ENCODE measurements at places on chromosomes 13 and 19.

- no peak for DNase-seq
These were observed 28.2 kb downstream of the ELL start for GRCh38 chr19:18493440-18494266.

- no peak for DNase-seq
These were observed 19.5 kb upstream of the ARL11 start for GRCh38 chr13:49608651-49609331.

DNA sequence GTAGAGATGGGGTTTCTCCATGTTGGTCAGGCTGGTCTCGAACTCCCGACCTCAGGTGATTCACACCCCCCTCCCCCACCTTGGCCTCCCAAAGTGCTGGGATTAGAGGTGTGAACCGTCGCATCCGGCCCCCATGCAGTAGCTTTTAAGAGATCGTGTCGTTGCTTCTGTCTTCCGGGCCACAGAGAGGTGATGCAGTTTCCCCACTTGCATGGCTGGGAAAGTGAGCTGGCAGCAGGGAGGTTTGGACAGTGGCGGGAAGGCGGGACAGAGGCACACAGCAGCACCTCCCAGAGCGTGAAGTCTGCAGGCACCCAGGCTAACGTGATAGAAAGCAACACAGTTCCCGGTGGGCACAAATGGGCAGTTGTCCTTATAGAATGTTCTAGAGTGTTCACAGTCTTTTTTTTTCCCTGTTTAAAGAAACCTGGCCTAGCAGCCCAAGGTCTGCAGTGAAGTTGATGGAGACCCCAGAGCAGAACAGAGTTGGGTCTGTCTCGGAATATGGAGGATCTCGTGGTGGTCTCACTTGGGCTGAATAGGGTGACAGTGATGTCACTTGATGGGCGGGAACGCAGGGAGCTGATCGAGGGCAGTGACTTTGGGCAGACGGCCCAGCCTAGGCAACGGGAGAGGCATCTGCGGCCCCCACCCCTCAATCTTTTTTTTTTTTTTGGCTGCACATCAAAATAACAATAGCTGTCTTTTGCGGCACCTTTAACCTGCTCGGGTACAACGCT, 4.9 kb downstream of the UHRF1 start:
- peak; percentile 20 for DNase-seq

DNA sequence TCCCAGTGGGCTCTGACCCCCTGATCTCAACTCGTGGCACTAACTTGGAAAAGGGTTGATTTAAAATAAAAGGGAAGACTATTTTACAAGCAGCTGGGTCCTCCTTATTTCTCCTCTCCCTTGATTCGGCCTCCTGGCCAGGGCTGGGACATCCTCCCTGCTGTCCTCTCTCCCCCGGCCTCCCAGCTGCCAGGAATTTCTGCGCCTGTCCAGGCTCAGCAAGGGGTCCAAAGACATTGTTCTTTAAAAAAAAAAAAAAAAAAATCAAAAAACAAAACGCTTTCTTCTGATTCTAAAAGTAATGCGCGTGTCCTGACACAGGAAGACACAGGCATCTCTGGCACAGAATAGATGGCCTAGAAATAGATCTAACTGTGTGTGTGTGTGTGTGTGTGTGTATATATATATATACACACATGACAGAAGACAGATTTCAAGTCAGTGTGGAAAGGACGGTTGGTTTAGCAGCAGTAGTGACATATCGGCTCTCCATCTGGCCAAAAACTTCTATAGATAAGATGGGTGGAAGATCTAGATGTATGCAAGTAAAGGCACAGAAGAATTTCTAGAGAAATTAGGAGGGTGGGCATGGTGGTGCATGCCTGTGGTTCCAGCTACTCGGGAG, 12.3 kb upstream of the LENG8 start:
- no peak for DNase-seq

GRCh38 chr19:33290956-33291622, 11.2 kb downstream of the CEBPA start:
- DNase-seq = no peak

DNA sequence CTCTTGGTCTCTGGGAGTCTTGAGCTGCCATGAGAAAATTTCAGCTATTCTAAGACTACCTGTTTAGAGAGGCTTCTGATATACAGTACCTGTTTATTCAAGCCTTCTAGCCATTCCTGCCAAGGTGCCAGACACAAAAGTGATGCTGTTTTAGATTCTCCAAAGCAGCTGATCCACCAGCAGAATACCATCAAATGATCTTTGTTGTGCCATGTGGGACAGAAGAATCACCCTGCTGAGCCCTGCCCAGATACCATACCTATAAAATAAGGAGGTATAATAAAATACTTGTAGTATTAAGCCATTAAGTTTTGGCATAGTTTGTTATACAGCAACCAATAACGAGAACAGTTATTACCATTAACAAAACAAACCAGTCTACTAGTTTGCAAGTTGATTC, 14.1 kb upstream of the SOX21 start:
- no peak for DNase-seq

- no peak for DNase-seq
These were observed 32.1 kb upstream of the TCF3 start for GRCh38 chr19:1684573-1684912.

DNA sequence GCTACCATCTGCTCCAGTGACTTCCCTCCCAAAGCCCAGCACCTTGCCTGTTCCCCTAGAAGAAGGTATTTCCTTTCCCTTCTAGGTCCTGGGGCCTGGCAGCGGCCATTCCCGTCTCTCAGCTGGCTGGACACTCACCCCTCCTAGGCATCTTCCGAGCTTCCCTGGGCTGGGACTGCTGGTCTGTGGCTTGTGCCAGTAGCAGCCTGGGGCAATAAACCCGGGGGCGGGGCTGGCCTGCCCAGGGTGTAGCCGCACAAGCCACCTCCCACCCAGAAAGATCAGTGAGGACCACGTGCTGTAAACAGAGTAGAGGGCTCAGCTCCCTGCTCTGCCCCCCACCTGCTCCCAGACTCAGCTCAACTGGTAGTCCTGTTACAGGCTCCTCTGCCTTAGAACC, 15.0 kb downstream of the LIPE start:
- DNase-seq = no peak

- no peak for DNase-seq
These were observed 25.7 kb downstream of the OLFM2 start for GRCh38 chr19:9910625-9911024.

DNA sequence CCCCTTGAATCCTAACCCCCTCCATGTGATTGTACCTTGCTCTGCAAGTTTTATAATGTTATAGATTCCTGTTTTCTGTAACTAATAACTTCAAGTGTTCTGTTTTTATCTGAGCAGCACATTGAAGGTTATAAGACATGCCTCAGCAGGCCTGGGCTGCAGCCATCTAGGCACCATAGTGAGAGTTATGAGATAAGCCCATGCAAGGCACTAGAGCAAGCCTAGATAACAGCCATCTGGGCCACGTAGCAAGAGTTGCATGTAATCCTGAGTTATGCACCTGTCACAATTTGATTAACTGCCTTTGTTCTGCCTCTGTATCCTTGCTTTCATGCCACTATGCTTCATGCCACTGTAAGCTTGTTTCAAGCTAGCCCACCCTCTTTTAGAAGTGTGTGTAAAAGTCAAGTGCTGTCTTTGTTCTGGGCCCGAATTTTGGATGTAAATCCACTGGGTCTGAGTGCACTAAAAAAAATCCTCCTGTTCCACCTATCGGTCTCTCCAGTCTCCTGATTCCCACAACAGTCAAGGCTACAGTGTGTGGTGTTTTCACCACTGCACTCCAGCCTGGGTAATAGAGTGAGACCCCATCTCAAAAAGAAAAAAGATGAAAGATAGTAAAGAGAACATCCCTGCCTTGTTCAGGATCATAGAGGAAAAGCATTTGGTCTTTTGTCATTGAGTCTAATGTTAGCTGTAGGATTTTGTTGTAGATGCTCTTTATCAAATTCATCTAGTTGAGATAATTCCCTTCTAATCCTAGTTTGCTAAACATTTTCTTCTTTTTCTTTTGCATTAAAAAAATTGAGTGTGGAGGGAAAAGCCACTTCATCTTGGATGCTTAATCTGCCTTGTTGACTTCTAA, 16.0 kb upstream of the KBTBD6 start:
- DNase-seq = no peak

- DNase-seq = peak; percentile 84
These were observed 665 bp downstream of the TUBGCP3 start for GRCh38 chr13:112587212-112587763.

DNA sequence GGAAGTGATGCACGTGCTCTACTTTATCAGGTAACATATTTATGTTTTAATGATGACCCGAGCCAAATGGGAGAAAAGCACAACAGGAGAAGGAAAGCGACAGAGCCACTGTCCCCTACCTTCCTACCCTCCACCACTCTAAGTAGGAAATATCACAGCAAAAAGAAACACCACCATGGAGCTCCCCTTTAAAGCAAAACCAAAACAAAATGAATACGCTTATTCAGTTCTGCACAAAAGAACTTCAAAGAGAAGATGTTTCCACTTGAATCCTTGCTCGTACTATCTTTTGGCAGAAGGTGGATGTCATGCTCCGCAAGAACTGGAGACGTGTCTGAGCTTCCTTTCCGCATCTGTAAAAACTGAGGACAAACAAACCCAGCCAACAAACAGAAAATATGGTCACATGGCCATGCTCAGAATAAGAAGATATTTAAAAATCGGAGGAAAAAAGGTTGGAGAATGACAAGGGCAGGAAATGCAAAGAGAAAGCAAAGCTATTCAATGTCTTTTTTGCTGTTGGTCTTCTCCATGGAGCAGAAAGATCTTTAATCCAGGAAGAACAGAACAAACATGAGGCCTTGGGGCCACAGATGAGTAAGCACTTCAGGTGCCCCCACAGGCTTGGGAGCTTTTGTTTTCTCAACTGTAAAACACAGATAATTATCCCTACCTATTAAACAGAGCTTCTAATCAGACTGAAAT, 19.5 kb downstream of the N4BP2L1 start:
- DNase-seq = no peak

DNA sequence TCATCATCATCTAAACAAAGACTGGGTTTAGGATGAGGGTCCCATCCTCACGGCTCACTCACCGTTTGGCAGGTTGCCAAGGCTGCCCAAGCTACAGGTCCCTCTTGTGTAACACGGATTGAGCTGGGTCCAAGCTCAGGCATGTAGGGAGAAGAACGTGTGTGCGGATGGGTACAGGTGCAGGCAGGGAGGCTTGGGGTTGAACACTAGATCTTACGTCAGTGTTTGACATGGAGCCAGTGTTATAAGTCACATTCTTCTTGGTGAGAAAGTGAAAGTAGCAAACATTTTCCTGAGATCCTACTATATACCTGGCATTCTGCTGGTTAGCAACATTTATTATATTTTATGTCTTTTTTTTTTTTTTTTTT, 136.8 kb upstream of the RNF113B start:
- DNase-seq = no peak

DNA sequence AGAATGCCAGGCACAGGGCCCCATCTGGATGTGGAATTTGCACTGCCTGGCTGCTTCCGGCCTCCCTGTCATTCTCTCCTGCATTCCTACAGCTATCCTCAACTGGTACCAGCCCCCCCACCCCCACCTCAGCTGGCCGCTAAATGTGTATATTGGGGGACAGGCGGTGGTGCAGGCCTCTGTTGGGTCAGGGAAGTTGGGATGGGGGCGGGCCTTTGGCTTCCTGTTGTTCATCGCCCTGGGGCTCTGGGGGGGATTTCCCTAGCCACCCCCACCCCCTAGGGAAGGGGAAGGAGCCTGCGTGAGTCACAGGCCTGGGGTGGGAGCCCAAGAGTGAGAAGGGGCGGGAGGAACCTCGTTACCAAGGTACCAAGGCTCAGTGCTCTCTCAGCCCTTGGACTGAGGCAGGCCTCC, 10.6 kb downstream of the POU2F2 start:
- peak; percentile 81 for DNase-seq

DNA sequence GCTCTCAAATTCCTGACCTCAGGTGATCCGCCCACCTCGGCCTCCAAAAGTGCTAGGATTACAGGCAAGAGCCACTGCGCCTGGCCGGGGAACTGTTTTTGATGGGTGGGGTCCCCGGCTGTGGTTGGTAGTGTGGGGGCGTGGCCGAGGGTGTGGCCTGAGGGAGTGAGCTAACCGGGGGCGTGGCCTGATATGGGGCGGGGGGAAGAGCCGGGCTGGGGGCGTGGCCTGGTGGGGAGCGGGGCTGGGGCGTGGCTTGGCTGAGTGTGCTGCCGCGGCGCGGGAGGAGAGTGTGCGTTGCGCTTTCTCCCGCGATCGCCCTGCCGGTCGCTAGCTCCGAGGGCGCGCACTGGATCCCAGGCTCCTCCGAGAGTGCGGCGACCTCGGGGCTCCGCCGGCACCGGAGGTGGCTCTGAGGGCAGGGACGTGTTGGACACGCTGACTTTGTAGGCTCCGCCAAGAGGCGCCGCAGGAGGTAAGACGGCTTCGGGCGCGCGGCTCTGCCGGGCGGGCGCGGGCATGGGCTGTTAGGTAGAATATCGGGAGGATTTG, at the start of gene SPATA13:
SPATA13 (plus strand) TSS at position 263 of the 552 bp plus-strand sequence. CDS start 62,210 bp downstream, outside the sequence.
- peak; percentile 83 for DNase-seq

GRCh38 chr19:7874076-7874896, at the start of gene PRR36:
Gene PRR36, minus strand, starts transcription at chr19:7874390. Its CDS starts 701 bp downstream, at chr19:7873689.
- no peak for DNase-seq

DNA sequence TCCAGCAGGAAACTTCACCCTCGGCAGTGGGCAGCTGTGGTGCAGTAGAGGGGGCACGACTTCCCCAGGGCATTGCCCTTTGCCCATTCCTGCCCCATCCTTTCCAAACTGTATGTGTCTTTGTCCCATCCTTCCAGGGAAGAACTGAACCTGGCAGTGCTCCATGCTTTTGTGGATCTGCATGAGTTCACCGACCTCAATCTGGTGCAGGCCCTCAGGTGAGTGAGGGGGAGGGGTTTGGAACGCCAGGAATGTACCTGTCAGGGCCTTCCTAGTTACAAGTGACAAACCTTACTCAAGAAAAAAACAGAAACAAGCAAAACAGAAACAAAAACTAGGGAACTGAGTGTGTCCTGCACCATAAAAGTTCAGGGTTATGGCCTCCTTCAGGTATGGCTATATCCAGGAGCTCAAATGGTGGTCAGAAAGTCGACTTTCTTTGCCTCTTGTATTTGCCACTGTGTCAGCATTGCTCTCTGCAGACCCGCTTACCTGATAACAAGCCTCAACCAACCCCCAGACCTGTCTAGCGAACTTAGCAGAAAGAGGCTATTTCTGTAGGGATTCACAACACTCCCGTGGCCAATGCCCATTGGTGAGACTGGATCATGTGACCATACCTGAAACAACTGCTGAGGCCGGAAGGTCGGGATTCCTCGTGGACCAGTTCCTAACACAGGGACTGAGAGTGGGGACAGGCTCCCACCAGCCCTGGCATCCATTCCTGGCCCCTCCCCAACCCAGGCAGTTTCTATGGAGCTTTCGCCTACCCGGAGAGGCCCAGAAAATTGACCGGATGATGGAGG, 4.2 kb downstream of the CYTH2 start:
- DNase-seq = no peak

GRCh38 chr13:91539286-91540157, 141.1 kb downstream of the GPC5 start:
- DNase-seq = no peak

Measured in iris pigment epithelial cell (primary cell).